ENCODE measurements at places on chromosomes 6 and 20.
A peak's percentile ranks its signal among the peaks of the same experiment; 100 is the strongest.

- no peak for DNase-seq
Observed at GRCh38 chr20:21511485-21511849, 2.4 kb downstream of the NKX2-2 start.

DNA sequence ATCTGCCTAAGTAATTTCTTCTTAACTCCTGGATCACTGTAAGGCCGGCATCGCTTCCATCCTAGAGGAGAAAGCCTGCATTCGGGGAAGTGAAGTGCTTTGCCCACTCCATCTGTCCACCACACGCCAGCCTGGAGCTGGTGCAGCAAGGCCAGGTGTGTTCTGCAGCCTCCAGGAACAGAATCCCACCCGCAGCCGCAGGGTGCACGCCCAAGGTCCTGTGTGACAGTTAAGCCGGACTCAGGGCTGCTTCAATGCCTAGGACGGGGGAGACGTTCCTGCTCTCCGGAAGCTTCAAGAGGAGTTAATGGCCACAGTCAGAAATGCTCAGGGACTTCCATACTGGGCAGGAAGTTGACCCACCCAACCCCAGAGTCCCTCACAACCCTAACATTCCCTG lies 86.1 kb upstream of the QKI start:
- no peak for DNase-seq

DNA sequence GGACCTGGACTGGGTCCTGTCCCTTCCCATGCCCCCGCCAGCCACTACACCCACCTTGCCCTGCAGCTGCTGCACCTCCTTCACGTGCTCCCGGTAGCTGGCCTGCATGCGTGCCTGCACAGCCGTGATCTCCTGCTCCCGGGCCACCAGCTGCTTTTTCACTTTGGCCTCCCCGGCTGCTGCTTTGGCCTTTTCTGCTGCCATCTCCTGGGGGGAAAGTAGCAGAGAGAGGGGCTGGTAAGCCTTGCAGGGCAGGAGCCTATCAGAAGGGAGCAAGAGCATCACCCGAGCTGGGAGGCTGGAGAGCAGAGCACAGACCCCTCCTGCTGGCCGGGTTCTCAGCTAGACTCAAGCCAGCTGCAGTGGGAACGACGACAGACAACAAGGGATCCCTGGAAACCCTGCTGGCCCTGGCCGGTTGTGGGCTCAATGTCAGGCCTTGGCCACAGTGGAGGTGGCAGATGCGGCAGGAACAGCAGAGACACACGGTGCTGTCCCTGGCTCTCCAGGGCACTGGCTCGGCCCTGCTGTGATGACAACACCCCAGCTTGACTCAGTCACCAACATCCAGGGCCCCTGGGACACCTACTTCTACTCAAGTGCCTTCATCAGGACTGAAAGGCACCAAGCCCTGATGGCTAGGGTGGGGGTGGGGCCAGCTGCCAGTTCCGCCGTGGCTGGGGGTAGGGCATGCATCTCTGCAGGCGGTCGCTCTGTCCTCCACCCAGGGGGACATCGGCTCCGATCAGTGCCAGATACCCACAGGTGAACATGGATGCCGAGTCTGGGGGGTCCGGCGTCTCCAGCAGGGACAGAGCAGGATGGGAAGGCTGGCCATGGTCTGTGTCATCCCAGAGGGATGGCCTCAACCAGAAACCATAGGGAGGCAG lies 45.3 kb downstream of the RRBP1 start:
- no peak for DNase-seq

- DNase-seq = no peak
Observed at GRCh38 chr6:33627876-33628275, 6.8 kb downstream of the ITPR3 start.

- DNase-seq = no peak
Observed at GRCh38 chr6:113287396-113287795, 569.7 kb upstream of the MARCKS start.

- DNase-seq = no peak
Observed at GRCh38 chr6:75601304-75602245, at the start of gene SENP6. Gene SENP6 (plus strand): TSS chr6:75601880. CDS start chr6:75602525, 645 bp downstream.

- DNase-seq = no peak
Observed at GRCh38 chr6:44349904-44350649, 7.6 kb downstream of the SPATS1 start.

DNA sequence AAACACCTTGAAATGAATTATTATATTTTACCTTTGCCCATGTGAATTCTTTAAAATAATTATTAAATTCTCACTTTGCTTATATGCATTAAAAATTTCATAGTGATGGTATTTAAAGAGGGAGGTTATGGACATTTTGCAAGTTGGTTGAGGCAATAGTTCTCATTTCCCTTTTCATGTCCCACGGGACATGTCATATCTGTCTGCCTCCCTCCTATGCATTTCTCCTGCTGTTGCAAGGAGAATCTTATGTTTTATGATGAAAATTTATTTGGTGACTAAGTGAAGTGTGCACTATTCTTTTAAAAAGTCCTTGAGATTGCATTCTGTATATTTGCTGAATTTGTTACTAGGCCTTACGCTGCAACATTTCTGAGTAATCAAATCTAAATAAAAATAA lies 67.2 kb downstream of the UTRN start:
- DNase-seq = peak; percentile 65

GRCh38 chr6:159174263-159174969 lies 5.2 kb downstream of the FNDC1 start:
- no peak for DNase-seq

GRCh38 chr6:101517632-101518031 lies 124.1 kb downstream of the GRIK2 start:
- DNase-seq = no peak

DNA sequence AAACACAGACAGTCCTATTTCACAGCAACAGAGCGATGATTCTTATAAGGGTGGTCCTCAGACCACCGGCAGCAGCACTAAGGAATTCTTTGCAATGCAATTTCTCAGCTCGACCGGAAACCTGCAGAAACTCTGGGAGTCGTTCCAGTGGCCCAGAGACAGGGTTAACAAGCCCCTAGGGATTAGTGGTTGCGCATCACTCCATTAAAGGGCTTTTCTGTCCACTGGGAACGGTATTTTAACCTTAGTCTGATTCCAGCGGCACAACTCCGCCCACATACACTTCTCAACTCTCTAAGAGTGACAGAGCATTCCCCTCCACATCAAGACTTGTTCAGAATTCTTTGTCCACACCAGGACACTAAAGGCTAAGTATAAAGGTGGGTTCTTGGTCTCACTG lies 341.5 kb downstream of the TFAP2A start:
- DNase-seq = no peak

- DNase-seq = no peak
Observed at GRCh38 chr6:37858363-37858762, 38.8 kb downstream of the ZFAND3 start.

GRCh38 chr20:44618318-44618731 lies 33.2 kb downstream of the ADA start:
- no peak for DNase-seq

- DNase-seq = no peak
Observed at GRCh38 chr6:87653074-87653962, 48.7 kb downstream of the AKIRIN2 start.

GRCh38 chr6:117907601-117908245 lies 659 bp downstream of the SLC35F1 start:
- no peak for DNase-seq

DNA sequence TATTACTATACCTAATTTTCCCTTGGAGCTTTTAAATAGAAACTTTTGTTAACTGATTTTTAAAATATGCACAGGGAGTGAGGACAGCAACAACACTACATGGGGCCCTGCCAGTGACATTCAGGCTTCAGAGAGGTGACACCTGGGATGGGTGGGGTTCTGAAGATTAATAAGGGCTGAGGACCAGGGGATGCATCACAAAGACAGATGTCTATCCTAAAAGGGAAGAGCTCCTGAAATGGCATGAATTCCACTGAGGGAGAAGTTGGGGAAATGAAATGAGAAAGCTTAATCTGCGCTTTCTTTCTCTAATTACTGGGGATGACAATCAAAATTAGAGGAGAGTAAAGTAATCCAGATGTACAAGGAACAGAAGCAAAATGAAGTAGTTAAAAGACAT lies 162.8 kb downstream of the BTBD9 start:
- DNase-seq = no peak

- DNase-seq = no peak
Observed at GRCh38 chr6:152398316-152398715, 238.8 kb downstream of the SYNE1 start.

DNA sequence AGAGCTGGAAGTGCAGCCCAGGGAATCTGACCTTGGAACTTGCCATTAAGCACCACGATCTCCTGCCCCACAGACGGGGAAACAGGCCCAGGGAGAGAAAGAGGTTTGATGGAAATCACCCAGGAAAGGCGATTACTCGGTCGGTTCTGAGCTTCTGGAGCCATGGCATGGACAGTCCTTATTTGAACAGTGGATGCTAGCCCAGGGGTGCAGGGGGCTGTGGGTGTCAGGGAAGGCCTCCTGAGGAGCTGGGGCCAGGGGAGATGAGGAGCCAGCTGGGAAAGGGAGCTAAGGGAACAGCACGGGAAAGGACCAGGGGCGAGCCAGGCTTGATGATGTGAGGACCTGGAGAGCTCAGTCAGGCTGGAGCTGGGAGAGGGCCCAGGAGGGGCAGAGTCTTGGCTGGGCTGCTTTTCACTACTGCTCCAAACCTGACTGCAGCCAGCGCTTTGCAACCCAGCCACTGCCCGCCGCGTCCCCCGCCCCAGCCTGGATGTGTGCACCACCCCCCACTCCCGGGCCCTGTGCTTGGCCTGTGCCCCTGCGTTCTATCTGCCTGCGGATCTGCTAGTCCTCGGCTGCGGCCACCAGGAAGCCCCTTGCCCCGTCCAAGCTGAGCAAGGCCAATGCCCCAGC lies 17.8 kb downstream of the SUN5 start:
- DNase-seq = no peak

- no peak for DNase-seq
Observed at GRCh38 chr20:5864873-5865587, 85.3 kb downstream of the TRMT6 start.

GRCh38 chr6:18395177-18395855 lies 8.2 kb downstream of the RNF144B start:
- no peak for DNase-seq

DNA sequence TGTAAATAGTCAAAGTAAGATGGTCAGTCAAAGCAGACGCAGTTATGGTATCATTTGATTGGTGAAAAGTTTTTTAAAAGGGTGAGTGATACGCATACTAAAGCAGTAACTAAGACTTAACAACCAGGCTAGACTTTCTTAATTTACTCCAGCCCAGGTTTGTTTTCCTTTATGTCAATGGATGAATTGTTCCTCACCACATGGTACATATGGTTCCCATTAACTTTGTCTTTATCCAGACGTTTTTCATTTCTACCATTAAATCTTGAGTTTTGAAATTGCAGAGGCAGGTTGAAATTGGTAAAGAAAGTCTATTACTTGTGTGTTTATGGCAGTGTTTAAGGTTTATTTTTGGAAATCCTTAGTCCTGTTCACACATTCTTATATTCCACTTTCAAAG lies 98.5 kb upstream of the SCGN start:
- no peak for DNase-seq

DNA sequence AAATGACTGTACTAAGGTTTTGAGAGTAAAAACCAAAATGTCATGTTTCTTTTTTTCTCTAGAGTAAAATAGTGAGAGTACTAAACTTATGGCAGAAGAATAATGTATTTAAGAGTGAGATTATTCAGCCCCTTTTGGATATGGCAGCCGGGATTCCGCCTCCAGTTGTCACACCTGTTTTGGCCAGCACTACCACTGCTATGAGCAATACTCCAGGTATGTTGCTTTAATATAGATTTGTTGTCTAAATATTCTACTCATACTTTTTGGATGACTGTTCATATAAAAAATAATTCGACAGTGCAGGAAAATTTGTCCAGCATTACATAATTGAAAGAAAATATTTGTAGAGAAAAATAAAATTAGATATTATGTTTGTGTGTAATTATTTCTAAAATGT lies 59.5 kb downstream of the SCAF8 start:
- no peak for DNase-seq

- no peak for DNase-seq
Observed at GRCh38 chr20:8393381-8393780, 261.3 kb downstream of the PLCB1 start.

- DNase-seq = no peak
Observed at GRCh38 chr20:18857640-18858039, 44.1 kb downstream of the SCP2D1 start.

DNA sequence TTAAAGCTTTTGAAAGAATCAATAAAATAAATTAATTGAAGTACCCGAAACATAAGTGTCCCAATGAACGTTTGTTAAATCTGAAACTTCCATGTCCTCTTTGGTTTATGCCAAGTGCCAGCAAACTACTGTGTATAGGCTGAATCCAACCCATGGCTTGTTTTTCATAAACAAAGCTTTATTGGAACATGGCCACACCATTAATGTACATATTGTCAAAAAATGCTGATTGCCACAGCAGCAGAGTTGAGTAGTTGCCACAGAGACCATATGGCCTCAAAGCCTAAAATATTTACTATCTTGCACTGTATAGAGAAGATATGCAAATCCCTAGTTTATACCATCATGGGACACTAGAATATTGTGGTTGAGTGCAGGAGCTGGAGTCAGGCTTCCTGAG lies 406.1 kb downstream of the MAFB start:
- no peak for DNase-seq

- no peak for DNase-seq
Observed at GRCh38 chr6:11654876-11655275, 117.3 kb downstream of the TMEM170B start.

DNA sequence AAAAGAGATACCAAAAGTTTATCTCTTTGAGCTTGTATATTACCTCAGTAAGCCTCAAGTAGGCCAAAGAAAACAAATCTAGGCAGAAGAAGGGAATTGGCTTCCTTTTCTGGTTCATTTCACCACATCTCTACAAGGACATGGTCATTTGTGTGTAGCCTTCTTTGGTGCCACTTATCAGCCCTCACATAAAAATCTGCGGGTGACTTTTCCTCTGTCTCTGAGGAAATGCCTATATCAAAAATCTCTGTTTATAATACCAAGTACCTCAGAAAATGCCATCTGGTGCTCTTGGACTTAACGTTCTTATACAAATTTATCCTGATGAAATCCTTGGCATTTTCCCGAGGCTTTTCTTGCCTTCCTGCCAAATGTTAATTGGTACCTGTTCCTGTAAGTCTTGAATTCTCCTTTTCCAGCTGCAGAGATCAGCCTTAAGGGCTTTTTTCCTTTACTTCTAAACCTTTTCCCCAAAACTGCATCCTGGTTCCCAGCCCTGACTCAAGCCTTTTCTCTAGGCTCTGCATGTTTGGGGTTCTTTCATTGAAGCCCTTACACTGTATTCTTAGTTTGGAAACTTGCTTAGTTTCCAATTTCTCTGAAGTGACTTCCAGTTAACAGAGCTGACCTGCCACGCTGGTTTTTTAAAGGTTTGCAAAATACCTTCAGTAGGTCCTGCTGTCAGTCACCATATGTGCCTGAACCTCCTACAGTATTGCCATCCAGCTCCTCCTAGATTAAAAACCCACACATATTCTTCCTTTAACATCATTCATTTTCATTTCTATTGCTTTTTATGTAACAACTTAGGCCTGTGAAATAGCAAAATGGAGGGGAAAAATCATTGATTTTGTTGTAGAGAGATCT lies 191.2 kb upstream of the PREP start:
- DNase-seq = no peak

- no peak for DNase-seq
Observed at GRCh38 chr20:57999465-58000111, 228.9 kb downstream of the ANKRD60 start.

Measured in SIG-M5 (cell line).